ENCODE measurements at places on chromosomes 2 and 18.

DNA sequence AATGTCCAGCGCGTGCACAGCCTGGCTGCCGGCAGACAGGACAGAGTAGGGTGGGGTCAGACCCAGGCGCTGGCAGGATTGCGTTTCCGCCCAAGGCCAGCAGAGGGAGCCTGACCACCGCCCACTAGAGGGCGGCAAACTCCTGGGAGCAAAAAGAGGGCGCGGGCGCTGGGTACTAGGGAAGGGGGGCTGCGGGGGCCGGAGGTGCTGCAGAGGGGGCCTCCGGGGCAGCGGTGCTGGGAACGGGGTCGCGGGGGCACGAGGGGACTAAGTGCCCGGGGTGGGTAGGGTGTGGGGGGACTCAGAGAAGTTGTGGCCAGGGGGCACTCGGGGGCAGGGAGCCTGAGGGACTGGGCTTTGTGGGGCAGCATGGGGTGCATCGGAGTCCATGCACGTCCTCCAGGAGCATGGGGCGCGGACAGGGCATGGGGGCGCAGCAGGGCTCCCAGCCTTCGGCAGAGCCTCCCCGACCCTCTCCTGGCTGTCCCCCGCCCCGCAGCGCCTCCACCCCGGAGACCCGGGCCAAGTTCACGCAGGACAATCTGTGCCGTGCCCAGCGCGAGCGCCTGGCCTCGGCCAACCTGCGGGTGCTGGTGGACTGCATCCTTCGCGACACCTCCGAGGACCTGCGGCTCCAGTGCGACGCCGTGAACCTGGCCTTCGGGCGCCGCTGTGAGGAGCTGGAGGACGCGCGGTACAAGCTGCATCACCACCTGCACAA is 3.2 kb downstream of the TEKT4 start:
- DNase-seq: peak; percentile 78

DNA sequence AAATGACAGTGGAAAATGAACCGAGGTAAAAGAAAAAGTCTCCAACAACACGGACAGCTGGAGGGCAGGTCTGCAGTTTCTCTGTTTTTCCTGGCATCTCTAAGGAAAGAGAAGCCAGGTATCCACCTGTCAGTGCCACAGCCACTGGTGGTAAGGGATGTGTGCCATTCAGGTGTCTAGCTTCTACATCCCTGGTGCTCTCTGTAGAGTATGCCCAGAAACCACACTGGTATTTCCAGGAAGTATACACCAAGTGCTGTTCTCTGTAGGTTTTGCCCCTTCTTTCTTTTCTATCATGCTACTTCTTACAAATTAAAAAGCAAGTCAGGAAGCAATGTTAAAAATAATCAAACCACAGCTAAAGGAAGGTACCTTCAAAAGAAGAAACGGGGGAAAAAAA is 7.6 kb upstream of the AGFG1 start:
- peak; percentile 55 for DNase-seq

DNA sequence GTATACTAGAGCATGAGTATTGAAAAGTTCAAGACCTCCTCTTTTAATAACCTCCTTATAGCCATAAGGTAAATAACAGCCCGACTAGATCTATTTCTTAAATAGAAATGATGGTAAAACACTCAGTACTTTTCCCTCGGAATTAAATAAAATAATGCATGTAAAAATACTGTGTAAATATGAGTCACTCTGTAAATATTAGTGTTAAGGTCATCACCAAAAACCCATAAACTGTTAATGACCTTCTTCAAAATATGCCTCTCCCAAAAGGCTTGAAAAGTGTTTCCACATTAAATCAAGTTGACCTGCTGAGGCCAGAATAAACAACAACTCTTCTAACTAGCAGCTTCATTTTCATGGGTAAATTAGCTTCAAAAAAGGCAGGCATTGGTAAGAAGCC is 25.3 kb upstream of the BZW1 start:
- DNase-seq: no peak

DNA sequence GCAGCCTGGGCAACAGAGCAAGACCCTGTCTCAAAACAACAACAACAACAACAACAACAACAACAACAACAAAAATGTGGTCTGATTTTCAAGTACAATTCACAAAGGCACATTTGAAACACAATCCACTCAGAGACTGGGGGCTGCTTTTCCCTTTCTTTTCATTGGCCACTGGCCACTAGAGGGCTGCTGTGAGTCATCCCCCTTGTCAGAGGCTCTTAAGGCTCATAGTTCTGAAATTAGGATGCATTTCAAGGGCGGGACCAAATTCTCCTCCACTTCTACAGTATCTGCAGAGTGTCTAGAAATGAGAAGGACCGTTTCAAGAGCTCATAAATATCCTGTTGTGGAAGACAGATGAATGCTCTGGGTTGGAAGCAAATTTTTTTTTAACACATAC is 285.4 kb downstream of the NRXN1 start:
- no peak for DNase-seq

- no peak for DNase-seq
These were observed 399.4 kb downstream of the ZEB2 start for GRCh38 chr2:144120487-144120886.

- no peak for DNase-seq
These were observed 202 bp downstream of the MCEE start for GRCh38 chr2:71129902-71130151.

DNA sequence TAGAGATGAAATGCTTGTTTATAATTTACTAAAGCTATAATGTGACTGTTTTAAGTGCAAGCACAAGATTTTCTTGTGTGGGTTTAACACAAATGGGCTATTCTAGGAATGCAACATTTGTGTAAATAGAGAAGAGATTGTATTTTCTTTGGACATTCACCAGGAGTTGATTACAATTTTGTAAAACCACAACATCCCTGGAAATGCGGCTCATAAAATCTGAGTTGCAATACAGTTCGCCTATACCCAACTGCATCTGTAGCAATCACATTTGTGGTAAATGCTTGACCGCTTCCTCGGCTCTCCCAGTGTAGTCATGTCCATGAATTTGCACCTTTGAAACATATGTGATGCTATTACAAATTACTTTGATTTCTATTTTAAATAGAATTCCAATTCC is 348.7 kb upstream of the CDH20 start:
- no peak for DNase-seq

DNA sequence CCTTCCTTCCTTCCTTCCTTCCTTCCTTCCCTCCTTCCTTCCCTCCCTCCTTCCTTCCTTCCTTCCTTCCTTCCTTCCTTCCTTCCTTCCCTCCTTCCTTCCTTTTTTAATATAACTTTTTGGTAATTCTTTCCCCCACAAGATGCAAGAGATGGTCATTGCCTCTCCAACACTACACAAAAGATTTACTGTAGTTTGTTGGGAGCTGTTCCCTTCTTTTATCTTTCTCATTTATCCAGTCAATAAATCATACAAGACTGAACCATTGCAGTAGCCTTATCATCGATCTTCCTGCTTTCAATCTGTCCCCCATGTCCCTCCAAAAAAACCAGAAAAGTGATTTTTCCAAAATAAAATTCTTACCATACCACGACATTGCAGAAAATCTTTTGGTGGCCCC is 8.2 kb downstream of the APCDD1 start:
- DNase-seq: no peak

DNA sequence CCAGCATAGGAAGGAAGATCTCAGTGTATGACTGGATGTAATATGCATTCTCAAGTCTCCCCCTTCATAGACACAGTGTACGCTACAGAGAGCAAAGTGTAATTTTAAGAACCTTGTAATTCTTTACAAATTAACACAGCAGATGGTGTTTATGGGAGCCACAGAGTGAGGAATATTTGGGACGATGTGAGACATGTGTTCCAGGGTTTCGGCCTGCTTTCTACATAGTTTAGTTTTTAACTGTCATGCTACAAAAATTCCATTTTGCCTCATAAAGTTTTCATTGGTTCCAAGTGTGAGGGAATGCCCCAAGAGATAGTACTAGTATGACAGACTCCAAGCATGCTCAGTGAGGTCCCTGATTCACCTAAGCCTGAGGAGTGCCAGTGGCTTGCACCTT is 76.2 kb upstream of the LRRTM1 start:
- DNase-seq: no peak
